ENCODE measurements at places on chromosomes 11 and 22.
A peak's percentile ranks its signal among the peaks of the same experiment; 100 is the strongest.

DNA sequence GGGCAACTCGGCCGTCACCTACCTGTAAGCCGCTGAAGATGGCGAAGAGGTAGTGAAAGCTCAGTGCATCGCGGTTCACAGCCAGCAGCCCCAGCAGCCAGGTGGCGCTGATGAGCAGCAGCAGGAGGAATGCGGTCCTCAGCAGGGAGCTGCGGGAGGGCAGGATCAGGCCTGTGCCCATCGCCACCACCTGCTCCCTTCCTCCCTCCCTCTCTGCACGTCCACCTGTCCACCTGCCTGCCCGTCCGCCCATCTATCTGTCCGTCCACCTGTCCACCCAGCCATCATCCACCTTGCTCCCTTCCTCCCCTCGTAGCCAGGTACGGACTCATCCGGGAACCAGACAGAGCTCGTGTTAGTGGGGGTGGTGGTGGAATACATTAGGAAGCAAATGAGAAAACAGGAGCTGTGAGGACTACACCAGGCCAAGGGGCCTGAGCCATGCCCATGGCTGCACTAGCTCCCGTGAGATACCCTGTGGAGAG is 32.2 kb downstream of the TRMU start:
- DNase-seq: peak; percentile 75

GRCh38 chr11:113334183-113334582 is 19.8 kb downstream of the TTC12 start:
- DNase-seq: no peak

DNA sequence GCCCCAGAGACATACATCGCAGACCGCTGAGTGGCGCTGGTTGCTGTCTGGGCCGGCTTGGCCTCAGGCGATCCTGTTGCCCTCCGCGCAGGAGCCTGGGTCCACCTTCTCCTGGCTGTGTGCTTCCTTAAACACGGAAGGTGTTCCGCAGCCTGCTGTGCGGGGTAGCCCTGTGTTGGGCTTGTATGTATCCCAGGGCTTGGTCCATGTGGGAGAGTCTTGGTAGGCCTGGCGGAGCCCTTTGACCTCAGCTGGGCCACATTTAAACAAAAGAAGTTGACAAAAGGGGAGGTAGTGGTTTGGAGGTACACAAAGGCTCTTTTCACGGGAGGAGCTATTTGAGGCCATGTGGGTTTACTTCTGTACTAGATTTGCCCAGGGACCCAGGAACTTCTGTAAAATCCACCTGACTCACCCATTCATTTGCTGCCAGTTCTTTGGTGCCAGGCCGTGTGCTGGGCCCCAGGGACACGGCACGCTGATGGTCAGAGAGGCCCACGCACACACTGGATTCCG is 11.0 kb upstream of the GRAMD4 start:
- DNase-seq: no peak

GRCh38 chr22:41229730-41230400 is 10.9 kb downstream of the CHADL start:
- DNase-seq: no peak

- DNase-seq: peak; percentile 27
Measured at GRCh38 chr11:10298342-10298741, 4.3 kb upstream of the SBF2 start.

GRCh38 chr22:24061124-24061684 is 50.1 kb downstream of the CABIN1 start:
- DNase-seq: no peak

DNA sequence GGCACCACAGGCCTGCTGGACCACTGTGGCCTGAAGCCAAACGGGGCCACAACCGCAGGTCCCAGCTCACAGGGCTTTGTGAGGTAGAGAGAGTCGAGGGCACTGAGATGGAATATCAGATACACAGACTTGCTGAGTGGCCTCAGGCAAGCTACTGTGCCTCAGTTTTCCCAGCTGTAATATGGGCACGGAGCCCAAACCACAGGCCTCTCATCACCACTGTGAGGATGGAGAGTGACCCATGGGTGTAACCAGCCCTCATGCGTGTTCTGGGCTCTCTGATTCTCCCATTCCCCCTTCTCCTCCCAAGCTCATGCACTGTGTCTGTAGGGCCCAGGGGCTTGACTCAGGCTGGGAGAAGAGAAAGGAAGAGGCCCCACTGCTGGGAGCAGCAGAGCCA is 4.2 kb downstream of the UNC93B1 start:
- no peak for DNase-seq

- no peak for DNase-seq
Measured at GRCh38 chr11:94586978-94587377, 19.8 kb downstream of the PIWIL4 start.

- DNase-seq: no peak
Measured at GRCh38 chr11:34613552-34614056, 7.3 kb upstream of the EHF start.

GRCh38 chr22:41022470-41023298 is 69.7 kb upstream of the EP300 start:
- DNase-seq: peak; percentile 77

DNA sequence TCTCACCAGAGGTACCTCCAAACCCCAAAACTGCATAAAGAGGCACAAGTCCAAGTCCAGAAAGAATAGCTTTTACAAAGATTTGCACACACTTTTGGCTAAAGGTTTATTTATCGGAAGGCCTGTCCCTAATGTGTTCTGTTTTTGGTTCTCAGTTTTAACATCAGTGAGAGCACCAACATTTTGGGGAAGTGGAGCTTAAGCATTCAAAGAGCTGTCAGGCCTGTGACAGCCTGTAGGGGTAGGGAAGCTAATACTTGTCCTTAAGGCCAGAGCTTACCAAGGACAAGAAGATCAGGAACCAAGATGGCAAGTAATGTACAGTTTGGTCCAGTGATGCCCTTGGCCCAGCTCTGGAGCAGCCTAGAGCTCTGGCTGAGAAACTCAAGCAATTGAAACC is 38.9 kb upstream of the SCUBE2 start:
- no peak for DNase-seq

- DNase-seq: no peak
Measured at GRCh38 chr11:112302226-112302868, 41.7 kb upstream of the PLET1 start.

GRCh38 chr11:33887886-33888285 is 4.0 kb downstream of the LMO2 start:
- DNase-seq: no peak

DNA sequence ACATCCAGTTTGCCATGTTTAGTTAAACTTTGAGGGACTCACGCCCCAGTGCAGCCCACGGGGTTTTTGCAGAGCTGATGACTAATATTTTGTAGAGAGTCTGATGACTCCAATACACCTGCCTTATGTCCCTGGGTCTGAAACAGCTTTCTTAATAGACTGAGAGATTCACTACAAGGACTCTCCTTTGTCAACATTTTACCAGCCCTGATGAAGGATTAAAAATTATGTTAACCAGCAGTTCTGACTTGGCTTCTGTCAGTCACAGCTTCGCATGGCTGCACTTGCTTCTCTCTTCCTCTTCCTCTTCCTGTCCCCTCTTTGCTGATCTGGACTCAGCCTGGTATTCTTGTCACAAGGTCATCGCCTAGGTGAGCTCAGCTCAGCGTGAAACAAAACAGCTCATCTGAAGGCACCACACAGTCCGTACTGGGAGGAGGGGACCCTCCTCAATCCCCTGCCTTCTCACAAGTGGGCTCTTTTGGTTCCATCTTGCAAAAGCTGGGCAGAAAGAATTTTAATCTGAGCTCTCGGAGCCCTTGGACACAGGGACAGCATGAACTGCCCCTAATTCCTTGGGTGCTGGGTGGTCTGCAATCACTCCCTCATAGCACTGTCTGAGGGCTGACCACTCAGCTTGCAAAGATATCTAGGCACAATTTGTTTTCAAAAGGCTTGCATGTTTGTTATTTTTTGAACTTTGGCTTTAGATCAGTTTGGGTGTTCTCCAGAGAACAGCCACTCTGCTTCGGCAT is 38.1 kb upstream of the POU2AF1 start:
- no peak for DNase-seq

GRCh38 chr11:22539821-22540256 is 85.8 kb downstream of the FANCF start:
- no peak for DNase-seq

DNA sequence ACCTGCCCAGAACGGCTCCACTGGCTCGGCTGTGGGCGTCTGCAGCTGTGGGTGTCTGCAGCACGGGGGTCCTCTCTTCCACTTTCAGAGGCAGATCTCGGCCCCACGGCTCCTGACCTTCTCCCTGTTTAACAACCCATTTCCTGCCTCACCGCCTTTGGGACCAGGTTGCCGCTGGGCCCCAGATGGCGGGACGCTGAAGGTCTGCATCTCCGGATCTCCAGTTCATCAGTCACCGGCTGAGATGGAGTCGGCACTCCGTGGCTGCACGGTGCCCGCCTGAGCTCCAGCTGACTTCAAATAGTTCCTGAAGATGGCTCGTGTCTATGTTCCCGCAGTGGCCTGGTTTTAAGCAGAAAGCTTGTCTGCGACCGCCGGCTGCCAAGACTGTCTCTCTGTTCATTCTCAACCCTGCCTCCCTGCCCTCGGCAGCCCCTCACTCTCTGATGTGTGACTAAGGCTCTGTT is 475.9 kb downstream of the BRD1 start:
- DNase-seq: no peak

DNA sequence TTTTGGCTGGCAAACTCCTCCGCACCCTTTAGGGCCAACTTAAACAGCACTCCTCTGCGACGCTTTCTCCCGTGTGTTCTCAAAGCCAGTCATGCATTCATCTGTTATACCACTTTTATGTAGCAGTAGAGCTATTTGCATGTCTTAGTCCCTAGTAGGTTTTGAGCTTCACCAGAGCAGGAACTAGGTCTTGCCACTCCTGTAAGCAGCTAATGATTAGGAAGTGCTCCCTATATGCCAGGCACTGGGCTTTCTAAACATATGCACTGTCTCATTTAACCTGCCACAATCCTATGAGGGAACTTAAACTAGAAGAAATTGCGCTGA is 180.8 kb downstream of the DBX1 start:
- no peak for DNase-seq

GRCh38 chr11:104105155-104105554 is 58.8 kb downstream of the PDGFD start:
- DNase-seq: no peak

GRCh38 chr11:57426439-57426928 is 437 bp downstream of the SLC43A3 start:
- no peak for DNase-seq

- DNase-seq: no peak
Measured at GRCh38 chr11:8503910-8504364, 90.1 kb downstream of the STK33 start.

- DNase-seq: no peak
Measured at GRCh38 chr11:66020618-66021357, 5.5 kb downstream of the CATSPER1 start.

DNA sequence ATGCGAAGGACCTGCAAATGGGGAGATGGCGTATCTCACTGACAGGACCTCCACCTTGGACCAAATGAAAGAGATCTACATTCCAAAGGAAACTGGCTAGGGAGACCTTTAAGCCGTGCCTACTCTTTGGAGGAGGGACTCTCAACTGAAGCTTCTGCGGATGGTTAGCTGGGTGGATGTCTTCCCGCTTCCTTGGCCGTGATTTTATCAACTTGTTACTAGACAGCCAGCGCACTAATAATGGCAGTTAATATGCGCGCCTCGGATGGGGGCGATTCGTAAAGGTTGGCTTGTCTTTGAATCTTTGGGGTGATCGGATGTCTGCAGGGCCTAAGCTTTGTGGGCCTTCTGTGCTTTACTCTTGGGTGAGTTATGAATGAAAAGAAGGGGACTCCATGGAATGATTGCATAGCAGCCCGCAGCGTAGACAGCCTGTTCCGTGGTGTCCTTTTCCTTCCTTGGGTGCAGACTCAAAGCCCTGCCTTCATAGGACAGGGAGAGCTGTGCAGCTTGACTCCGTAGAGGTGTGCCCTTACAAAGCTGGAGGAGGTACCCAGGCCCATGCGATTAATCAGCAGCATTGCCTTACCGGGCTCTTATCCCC is 1.5 kb downstream of the ZNRF3 start:
- no peak for DNase-seq

GRCh38 chr11:115421992-115422689 is 82.1 kb downstream of the CADM1 start:
- no peak for DNase-seq

- no peak for DNase-seq
Measured at GRCh38 chr22:29456211-29456671, 17.9 kb downstream of the RFPL1 start.

- DNase-seq: no peak
Measured at GRCh38 chr11:88105526-88105925, 69.7 kb downstream of the RAB38 start.

Data from stimulated activated CD4-positive, alpha-beta T cell treated with anti-CD3 and anti-CD28 coated beads, Interleukin-2, amount 100 ng/mL, for 48 hours (primary cell).